Activated T-cell treated with anti-CD3 and anti-CD28 coated beads, Interleukin-2, amount 50 U/mL, for 72 hours (primary cell): ENCODE measurements at places on chromosomes 3 and 15. TPM values are rescaled to one million over a fixed set of nuclear protein-coding genes. Genes with fewer than 3 reads are reported as not detected.

Gene AADACL2
- not detected for total RNA-seq

Gene DGKG
- total RNA-seq, result 0.42 TPM

Gene CADPS
- not detected for total RNA-seq

Gene TRIM42
- not detected for total RNA-seq

Gene SCAANT1
- not detected for total RNA-seq

Gene TLR9
- 1.2 TPM for total RNA-seq

Gene PRICKLE2
- total RNA-seq, result 0.09 TPM

Gene PTX3
- 0.56 TPM for total RNA-seq

Gene ADAMTS9
- total RNA-seq, result not detected

Gene ARRDC4
- total RNA-seq, result 1.5 TPM

Gene TOMM70
- 42.9 TPM for total RNA-seq

Gene CA12
- 0.55 TPM for total RNA-seq

Gene PDE12
- total RNA-seq, result 20.8 TPM

Gene ISG20
- total RNA-seq, result 215 TPM

Gene CCDC39
- not detected for total RNA-seq

Gene TAGLN3
- 0.31 TPM for total RNA-seq

Gene CCR2
- total RNA-seq, result not detected

Gene MAN2C1
- 120 TPM for total RNA-seq

Gene ADGRG7
- not detected for total RNA-seq

Gene GPR27
- total RNA-seq, result 2.5 TPM

Gene PTPRG
- 1.3 TPM for total RNA-seq

Gene GOLGA8M
- total RNA-seq, result 0.89 TPM

Gene STRA6
- total RNA-seq, result 0.46 TPM

Gene PRSS50
- 0.09 TPM for total RNA-seq

Gene CCDC80
- total RNA-seq, result not detected

Gene GABRR3
- total RNA-seq, result not detected

Gene LEO1
- 21.4 TPM for total RNA-seq

Gene RBPMS2
- 0.14 TPM for total RNA-seq

Gene LRRN1
- 0.58 TPM for total RNA-seq

Gene GRK7
- total RNA-seq, result not detected

Gene RTP4
- total RNA-seq, result 3.4 TPM

Gene GPX1
- total RNA-seq, result 112 TPM

Gene HYAL1
- total RNA-seq, result not detected

Gene ADPGK
- total RNA-seq, result 63.1 TPM

Gene CFAP100
- not detected for total RNA-seq

Gene C15orf62
- 1.7 TPM for total RNA-seq

Gene SERPINI2
- total RNA-seq, result not detected
